Transverse colon (tissue), 4 donors: ENCODE measurements at places on chromosomes 11 and 22. TPM values are rescaled to one million over a fixed set of nuclear protein-coding genes. Genes with fewer than 3 reads are reported as not detected.

- no peak for DNase-seq
These were observed 194.3 kb upstream of the MTNR1B start for GRCh38 chr11:92775003-92775676.

GRCh38 chr11:67384851-67385366 is 6.9 kb upstream of the RAD9A start:
- no peak for DNase-seq

GRCh38 chr11:8087185-8087584 is 6.2 kb downstream of the TUB start:
- no peak for DNase-seq

DNA sequence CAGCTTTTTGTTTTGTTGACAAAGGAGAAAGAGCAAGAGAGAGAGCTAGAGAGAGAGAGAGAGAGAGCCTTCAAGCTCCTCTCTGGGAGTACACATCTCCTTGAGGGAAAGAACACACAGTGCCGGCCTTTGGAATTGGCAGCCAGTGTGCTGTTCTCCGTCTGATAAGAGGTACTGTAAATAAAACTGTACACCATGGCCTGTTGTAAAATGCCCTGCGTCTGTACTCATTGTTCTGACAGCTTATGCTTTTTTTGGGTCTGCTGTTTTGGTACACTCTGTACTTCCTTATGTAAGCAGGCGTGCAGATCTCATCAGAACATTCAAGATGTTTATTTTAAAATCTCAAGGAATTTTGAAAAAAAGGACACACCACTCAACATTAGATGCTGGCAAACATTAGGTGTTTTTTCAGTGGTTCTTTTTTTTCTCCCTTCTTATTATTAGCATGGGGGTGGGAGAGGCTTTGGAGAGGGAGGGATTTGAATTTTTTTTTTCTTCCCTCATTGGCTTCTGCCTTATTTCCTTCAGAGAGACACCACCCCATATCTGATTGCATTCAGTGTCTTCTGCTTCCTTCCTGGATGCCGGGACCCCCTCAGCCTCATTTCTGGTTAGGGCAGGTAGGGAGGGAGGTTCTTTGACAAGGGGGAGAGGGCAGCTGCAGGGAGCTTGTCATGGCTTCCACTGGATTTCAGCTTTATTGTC is 116.8 kb upstream of the NNMT start:
- DNase-seq: peak; percentile 87

DNA sequence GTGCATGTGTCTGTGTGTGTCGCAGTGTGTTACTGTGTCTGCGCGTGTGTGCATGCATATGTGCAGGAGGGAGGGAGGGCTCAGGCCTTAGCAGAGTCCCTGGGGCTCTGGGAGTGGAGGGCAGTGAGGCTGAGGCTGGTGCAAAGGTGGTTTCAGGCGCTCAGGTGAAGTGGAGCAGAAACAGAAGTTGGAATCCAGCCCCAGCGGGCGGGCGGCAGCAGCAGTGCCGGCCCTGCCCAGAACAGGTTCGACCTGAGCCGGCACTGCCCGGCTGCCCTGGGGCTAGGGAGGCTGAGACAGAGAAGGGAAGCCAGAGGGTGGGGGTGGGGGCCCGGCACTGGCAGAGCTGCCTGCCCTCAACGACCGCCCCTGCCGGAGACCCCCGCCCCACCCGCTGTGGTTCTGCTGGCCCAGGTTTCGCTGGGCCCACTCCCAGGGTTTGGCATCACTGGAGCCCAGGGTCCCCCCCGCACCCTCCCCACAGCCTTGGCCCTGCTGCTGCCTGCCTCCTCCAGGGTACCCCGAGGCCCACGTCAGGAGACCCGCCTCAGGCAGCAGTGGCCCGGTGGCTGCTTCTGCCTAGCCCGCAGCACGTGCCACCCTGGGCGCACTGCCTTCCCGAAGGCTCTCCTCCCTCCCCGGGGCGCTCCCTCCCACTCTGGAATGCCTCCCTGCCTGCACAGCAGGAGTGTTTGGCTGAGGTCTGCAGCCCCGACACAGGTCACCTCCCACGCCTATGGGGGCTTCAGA is 13.3 kb downstream of the ASCL2 start:
- no peak for DNase-seq

- no peak for DNase-seq
These were observed 7.5 kb downstream of the ROBO3 start for GRCh38 chr11:124872741-124873140.

GRCh38 chr11:88415495-88415894 is 78.0 kb upstream of the CTSC start:
- DNase-seq: no peak

- DNase-seq: no peak
These were observed 43.8 kb downstream of the CEP164 start for GRCh38 chr11:117371453-117371852.

DNA sequence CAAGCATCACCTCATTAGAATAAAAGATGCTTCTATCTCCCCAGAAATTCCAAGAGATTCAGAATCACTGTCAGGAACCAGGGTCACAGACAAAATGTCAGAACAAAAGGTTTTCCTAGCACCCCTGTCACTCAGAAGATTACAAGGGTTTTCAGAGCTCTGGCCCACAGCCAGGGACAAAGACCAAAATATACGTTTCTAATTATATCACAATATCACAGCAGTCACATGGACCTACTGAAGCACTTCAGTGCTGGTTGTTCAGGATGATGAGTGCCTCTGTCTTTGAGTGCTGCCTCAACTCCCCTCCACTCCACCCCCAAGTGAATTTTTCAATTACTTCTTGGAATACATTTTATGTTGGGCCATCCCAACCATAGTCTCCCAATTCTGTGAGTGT is 21.9 kb upstream of the RTL6 start:
- no peak for DNase-seq

DNA sequence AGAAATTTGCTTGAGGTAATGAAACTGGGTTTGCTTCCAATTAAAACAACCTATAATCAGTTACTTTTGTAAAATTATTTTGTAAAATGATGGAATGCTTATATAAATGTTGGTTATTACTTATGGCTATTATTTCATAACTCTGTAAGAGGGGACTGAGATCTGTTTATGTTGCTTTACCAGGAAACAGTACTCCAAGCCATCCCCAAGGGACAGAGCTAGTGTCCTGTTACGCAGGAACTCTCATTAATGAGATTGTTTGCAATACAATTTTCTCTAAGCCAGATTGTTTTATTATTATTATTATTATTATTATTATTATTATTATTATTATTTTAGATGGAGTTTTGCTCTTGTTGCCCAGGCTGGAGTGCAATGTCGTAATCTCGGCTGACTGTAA is 2.3 kb upstream of the NOX4 start:
- DNase-seq: no peak

- no peak for DNase-seq
These were observed 94.1 kb downstream of the NAT10 start for GRCh38 chr11:34199525-34199924.

- DNase-seq: peak; percentile 69
These were observed 1.3 kb downstream of the MYH9 start for GRCh38 chr22:36386351-36386899.

DNA sequence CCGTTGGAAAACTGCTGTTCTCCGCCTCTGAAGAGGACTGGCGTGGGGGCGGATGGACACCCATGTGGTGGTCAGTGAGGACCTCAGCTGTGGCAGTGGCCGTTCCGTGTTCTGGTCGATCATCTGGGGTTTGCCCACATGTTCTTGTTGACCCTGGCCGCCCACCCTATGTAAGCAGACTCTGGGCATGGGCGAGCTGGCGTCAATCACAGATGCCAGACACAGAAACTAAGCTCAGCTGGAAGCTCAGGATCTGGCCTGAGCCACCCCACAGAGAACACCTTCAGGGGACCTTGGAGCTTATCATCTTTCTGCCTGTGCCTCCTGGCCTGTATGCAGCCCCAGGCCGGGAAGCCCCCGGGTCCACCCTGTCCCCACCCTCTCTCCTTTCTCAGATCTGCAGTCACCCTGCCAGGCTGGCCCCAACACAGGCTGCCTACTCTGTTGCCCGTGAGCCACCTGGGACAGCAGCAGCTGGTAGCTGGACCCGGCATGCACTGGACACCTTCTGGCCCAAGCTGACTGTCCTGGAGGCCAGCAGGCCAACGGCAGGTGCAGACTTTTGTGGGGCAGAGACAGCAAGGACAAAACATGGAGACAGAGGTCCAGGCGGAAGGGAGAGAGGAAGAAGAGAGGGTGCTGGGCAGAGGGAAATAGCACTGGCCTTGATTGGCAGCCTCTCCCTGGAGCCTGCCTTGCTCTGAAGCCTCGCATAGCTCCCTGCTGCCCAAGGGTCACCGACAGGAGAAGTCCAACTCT is 91.5 kb downstream of the PHF21B start:
- no peak for DNase-seq

DNA sequence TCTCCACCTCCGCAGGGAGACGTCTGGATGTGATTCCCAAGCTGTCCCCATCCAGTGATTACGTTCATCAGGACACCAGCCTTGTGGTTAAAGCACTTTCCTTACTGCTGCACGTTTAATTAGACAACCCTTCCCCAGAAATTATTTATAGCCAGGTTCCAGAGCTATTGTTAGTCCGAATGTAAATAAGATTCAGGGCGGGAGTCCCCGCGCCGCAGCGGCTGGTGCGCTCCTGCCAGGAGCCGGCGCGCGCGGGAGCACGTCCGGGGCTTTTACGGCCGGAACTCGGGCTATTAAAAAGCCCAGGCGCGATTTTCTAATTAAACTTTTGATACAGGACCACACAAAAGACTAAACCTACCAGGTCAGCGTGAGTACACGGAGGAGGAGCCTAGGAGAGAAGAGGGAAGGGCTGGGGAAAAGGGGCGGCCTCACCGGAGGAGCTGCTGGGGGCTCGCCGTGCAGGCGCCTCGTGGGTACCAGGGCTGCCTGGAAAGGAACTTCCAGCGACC is 538.3 kb downstream of the OPCML start:
- no peak for DNase-seq

GRCh38 chr11:109512680-109513079 is 90.7 kb downstream of the C11orf87 start:
- no peak for DNase-seq

The LIF gene
- 5.2 TPM for total RNA-seq

The CCDC81 gene
- total RNA-seq: 0.64 TPM

The SMTNL1 gene
- total RNA-seq: not detected

The C22orf31 gene
- not detected for total RNA-seq

The TEX54 gene
- total RNA-seq: not detected

The HIPK3 gene
- 91.5 TPM for total RNA-seq

The OR51B5 gene
- not detected for total RNA-seq

The OR5M11 gene
- not detected for total RNA-seq
